Fibroblast of lung (primary cell): ENCODE measurements at places on chromosomes 7 and 10. TPM values are rescaled to one million over a fixed set of nuclear protein-coding genes. Genes with fewer than 3 reads are reported as not detected.

- no peak for DNase-seq
Measured at GRCh38 chr10:24756283-24756682, 32.6 kb upstream of the ARHGAP21 start.

POLD2 gene
- 69.8 and 122 TPM in 2 replicates for polyA plus RNA-seq

EEPD1 gene
- polyA plus RNA-seq, result 3.9 and 15.9 TPM in 2 replicates

MKI67 gene
- 6.4 and 24.8 TPM in 2 replicates for polyA plus RNA-seq

- no peak for DNase-seq
Measured at GRCh38 chr10:43222210-43222720, 44.6 kb downstream of the RASGEF1A start.

- peak; percentile 57 for DNase-seq
Measured at GRCh38 chr10:68826764-68827591, at the start of gene STOX1. Gene STOX1 (plus strand): TSS chr10:68827531. CDS start chr10:68827624, 93 bp downstream.

- no peak for DNase-seq
Measured at GRCh38 chr10:97464226-97464625, 18.3 kb downstream of the ZDHHC16 start.

ANKRD7 gene
- polyA plus RNA-seq, result 0.10 and 0.40 TPM in 2 replicates

BMPER gene
- polyA plus RNA-seq, result 9.8 and 15.9 TPM in 2 replicates

GRCh38 chr10:2165771-2166460 is 428.6 kb upstream of the ADARB2 start:
- no peak for DNase-seq

DNA sequence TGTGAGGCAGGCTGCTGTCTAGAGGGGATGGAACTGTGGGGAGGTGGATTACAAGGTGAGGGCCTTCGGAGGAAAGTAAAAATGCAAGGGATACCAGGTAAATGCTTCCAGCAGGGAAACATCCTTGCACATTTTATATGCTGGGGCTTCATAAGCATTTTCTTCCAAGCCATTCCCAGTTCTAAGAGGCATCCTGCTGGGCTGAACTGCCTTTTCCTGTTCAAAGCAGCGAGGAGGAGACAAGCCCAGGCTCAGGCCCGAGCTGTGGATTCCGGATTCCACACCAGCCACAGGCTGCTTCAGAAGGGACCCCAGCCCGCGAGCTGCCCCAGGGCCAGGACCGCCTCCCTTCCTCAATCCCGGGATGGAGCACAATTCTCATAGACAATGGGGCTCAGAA is 249.7 kb downstream of the TNS3 start:
- no peak for DNase-seq

CDC14C gene
- 0.08 and 0.14 TPM in 2 replicates for polyA plus RNA-seq

DNA sequence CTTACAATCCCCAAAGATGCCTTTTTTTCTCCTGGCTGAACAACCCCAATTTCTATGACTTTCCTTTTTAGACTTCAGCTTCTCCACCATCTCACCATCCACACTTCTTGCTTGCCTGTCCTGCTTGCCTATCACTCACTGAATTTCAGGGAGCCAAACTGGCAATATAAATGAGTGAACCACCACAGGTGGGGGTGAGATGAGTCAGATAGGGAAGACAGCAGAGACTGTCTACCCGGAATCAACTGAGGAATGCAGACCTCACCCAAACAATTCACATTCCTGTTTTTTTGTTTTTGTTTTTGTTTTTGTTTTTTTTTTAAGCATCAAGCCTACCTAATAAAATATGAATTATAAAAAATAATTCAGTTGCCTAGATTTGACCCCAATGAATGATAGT is 273.8 kb downstream of the NRG3 start:
- no peak for DNase-seq

GRCh38 chr7:27693794-27694193 is 31.1 kb upstream of the HIBADH start:
- no peak for DNase-seq

DNA sequence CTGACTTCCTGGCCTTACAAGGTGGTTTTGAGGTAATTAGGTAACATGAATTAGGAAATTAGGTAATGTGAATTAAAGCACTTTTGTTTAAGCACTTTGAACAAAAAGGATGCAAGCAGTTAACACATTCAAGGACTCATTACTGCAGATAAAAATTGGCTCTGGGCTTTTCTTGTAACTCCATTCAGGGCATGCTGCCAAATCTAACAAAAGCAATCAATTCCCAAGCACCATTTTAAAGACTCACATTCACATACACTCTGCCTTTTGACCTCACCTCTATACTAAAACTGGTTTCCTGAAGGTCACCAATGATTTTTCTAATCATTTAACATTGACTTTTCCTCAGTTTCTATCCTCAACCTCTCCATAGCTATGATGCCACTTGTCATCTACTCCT is 251.2 kb upstream of the RHOBTB1 start:
- no peak for DNase-seq
